ENCODE measurements at places on chromosomes 13 and 19.

GRCh38 chr19:1865172-1866010 lies 2.0 kb upstream of the KLF16 start:
- no peak for DNase-seq

DNA sequence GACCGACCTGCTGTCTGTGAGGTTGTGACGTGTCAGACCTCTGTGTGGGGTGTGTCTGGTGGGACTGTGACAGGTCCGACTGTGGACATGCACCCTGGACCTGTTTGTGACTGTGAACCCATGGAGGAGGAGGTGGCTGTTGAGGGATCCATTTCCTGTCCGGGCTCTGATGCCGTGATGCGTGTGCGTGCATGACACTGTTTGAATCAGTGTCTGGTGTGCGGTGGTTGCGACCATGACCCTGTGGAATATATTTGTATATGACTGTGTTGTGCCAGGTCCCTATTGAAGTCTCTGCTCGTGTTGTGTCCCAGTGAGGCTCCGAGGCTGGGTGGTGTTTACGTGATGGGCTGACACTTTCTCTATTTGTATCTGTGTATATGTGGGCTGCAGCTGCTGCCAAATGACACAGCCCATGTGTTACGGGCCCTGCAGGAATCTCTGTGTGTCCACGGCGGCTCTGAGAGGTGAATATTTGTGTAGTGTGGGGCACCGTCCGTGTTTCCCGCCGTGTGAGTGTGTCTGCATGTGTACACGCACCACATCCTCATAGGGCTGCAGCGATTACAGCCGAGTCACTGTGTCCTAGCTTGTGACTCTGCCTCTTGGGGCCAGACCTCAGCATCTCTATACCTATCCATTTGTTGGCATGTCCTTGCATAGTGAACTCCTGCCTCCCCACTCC lies 18.3 kb downstream of the CCDC97 start:
- DNase-seq = no peak

DNA sequence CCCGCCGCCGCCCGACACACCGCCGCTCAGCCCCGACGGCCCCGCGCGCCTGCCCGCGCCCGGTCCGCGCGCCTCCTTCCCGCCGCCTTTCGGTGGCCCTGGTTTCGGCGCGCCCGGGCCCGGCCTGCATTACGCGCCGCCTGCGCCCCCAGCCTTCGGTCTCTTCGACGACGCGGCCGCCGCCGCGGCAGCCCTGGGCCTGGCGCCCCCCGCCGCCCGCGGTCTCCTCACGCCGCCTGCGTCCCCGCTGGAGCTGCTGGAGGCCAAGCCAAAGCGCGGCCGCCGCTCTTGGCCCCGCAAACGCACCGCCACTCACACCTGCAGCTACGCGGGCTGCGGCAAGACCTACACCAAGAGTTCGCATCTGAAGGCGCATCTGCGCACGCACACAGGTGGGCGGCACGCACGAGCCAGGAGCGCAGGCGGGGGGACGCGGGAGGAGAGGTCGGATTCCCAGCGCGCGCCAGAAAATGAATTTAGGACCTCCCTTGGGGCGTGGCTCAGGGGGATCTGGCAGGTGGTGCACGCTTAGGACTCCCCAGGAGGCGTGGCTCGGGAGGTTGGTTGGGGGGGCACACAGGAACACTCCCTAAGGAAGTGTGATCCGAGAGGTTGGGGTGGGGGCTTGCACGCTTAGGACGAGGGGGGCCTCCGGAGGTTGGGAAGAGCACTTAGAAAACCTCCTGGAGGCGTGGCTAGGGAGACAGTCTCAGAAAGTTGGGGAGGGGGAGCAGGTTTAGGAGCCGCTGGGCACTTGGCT lies 1.2 kb downstream of the KLF2 start:
- no peak for DNase-seq

- no peak for DNase-seq
Observed at GRCh38 chr19:13068085-13068846, 34.4 kb downstream of the LYL1 start.

GRCh38 chr13:79429309-79429708 lies 23.3 kb upstream of the RBM26 start:
- no peak for DNase-seq

GRCh38 chr13:99809496-99809895 lies 162.1 kb downstream of the ZIC5 start:
- no peak for DNase-seq
